ENCODE measurements at places on chromosomes 16 and 17.

DNA sequence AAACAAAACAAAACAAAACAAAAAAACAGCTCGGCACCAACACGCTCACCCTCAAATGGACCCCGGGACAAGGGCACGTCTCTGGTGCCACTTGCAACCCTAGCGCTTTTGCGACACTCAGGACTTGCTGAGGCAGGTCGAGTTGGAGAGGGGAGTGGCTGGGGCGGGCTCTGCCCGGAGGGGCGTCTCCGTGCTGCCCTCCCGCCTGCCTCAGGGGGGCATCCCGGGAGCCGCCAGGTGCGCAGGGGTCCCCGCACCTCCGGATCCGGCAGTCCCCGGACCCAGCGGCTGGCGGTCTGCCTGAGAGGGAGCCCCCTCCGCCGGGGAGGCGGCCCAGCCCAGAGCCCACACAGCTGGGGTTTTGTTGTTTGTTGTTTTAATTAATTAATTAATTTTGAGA lies at the start of gene SLC52A1:
SLC52A1 (minus strand) TSS at position 112 of the 400 bp plus-strand sequence. CDS start 820 bp downstream, outside the sequence.
- no peak for DNase-seq

GRCh38 chr17:50047488-50048126 lies 8.3 kb upstream of the ITGA3 start:
- no peak for DNase-seq

DNA sequence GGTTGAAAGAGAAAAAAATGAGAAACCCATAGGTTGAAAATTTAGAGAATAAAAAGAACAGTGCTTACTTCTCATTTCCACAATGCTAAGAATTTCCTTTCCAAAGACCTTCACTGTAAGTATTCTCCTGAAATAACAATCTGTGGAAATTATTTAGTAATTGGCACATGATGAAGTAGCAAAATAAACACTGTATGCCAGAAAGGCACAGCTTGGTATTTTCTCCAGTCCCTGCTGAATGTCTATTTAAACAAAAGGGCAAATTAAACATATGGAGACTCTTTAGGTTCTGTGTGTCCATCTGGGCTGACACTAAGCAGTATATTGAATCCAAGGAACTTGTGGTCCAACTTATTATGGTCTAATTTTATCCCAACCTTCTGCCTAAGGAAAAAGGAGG lies 46.1 kb downstream of the CHCT1 start:
- DNase-seq, result no peak

DNA sequence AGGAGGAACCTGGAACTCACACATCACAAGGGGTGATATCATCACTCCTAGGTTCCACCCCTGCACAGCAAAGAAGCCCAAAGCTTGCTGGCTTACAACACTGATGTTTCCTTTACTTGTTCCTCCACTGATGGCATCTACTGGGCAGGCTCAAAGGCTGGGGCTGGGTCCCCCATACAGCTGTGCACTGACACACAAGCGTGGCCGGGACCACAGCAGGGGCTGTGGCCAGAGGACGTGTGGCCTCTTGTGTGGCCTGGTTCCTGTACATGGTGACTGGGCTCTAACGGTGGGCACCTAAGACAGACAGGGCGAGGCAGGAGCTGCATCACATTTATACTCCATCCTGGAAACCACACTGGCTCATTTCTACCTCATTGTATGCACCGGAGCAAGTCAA lies 264.4 kb upstream of the FOXF1 start:
- DNase-seq, result no peak

DNA sequence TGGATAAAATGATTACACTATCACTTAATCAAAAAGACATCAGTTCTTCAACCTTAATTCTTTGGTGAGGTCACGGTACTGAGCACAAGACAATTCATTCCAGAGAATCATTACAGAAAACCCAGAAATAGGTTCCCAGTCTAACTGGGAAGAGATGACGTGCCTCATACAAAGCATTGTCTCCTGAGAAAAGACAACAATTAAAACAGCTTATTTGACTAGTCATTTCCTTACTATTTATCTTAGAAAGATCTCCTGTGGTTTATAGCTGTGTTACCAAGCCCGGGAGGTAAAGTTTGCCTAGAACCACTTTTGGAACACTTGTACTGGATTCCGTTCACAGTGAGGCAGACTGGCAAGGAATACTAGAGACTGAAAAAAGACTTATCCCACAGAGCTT lies 5.1 kb downstream of the PHF12 start:
- no peak for DNase-seq

GRCh38 chr17:79560527-79560926 lies 50.3 kb downstream of the RBFOX3 start:
- no peak for DNase-seq

- DNase-seq, result no peak
Measured at GRCh38 chr17:83090444-83091256, 11.2 kb downstream of the METRNL start.

GRCh38 chr16:53745086-53745485 lies 41.1 kb downstream of the FTO start:
- DNase-seq, result no peak

GRCh38 chr16:8634991-8635736 lies 13.7 kb downstream of the METTL22 start:
- no peak for DNase-seq

DNA sequence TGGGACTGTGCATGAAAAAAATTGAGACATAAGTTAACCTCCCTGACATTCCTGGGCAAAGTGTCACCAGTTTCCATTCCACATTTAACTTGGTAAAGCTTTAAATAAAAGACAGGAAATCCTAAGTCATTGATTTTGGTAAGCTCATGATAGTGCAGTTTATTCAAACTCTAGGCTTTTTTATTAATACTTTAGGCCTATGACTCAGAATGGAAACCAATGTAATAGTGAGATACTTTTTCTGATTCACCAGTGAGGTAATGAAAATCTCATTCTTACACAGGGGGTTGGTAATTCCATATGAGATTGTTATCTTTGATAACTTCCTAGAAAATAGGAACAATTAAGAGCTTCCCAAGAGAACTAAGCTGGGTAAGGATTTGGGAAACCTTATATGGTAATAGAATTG lies 91.1 kb downstream of the NLK start:
- DNase-seq, result no peak

DNA sequence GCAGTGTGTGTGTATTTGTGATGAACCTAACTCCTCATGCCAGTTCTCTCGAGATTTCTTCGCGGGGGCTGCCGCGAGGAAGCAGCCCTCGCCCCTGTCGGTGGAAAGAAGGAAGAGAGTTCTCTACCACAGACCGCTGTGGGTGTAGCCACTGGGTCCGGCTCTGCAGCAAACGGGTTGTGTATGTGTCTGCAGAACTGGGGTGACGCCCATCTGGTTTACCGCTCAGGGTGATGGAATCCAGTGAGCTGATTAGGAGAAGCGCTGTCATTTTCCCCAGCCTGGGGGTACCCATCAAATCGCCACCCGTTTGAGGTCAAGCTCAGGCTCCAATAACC lies 7.7 kb downstream of the CORO6 start:
- DNase-seq, result no peak

- DNase-seq, result no peak
Measured at GRCh38 chr16:81756615-81757356, 22.3 kb upstream of the PLCG2 start.

- DNase-seq, result no peak
Measured at GRCh38 chr17:71325886-71326285, 794.9 kb upstream of the SOX9 start.

DNA sequence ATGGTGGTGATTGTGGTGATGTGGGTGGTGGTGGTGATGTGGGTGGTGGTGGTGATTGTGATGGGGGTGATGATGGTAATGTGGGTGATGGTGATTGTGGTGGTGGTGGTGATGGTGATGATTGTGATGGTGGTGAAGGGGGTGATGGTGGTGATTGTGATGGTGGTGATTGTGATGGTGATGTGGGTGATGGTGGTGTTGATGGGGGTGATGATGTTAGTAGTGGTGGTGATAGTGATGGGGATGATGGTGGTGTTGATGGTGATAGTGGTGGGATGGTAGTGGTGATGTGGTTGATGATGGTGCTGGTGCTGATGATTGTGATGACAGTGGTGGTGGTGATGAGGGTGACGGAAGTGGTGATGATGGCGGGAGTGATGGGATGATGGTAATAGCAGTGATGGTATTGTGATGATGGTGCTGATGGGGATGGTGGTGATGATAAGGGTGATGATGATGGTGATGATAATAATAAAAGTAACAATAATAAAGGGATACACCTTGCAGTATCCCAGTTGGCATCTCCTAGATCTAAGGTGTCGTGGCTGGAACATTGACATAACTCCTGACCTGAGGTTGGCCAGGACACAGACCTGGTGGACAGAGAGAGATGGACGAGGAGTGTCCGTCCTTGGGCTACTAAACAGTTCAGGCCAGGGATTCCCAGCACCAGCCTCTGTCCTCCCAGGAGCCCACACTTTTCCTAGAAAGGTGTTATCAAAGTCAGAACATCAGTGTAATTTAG lies 344.5 kb downstream of the SEC14L1 start:
- no peak for DNase-seq

DNA sequence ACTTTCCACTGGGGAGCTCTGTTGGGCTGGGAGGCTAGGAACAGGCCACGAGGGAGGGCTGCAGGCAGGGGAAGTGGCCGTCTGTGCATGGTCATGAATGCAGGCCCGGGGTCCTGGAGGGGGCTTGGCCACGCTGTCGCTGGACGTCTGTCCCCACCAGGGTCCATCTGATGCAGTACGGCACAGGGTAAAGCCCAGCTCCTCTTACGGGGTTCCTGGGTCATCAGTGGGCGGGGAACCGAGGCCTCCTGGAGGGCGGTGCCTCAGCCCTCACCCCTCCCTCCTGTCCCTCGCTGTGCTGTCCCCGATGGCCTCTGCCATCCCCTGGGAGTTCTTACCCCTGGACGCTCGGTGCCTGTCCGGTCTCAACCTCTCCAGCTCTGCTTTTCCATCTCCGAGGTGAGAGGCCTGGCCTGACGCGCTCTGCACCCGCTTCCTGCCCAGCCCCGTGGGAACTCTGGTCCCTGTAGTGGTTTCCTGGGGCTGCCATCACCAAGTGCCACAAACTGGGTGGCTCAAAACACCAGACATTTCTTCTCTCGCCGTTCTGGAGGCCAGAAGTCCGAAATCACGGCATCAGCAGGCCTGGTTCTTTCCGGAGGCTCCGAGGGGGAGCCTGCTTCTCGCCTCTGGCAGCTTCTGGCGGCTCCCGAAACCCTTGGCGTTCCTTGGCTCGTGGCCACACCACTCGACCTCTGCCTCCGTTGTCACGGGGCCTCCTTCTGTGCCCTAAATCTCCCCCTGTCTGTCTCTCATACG lies 182.8 kb downstream of the SEC14L1 start:
- no peak for DNase-seq

DNA sequence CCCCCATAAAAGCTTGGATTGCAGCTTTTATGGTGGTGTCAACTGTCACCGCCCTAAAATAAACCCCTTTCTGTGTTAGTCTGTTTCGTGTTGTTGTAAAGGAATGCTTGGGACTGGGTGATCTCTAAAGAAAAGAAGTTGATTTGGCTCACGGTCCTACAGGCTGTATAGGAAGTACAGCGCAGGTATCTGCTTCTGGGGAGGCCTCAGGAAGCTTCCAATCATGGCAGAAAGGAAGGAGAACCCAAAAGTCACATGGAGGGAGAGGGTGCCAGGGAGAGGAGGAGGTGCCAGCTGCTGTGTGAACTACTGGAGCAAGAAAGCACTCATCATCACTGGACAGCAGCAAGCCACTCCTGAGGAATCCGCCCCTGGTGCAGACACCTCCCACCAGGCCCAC lies 5.9 kb upstream of the CACNA1H start:
- no peak for DNase-seq

DNA sequence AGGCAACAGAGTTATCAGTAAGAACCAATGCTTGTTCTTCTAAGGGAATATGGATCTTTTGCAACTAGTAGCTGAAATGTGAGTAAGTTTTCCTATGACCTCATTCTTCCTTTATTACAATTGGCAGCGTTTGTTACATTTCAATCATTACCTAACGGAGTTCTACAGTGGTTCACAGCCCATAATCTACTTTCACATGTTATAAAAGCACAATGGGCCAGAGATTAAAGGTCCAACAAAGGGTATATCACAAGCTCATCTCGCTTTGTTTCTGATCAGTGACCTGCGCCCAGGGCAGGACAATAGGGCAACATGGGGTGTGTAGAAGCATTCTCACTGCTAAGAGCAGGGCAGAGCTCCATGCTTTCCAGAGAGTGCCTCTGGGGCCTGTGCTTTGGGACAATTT lies 279.9 kb upstream of the DYNLRB2 start:
- DNase-seq, result no peak

DNA sequence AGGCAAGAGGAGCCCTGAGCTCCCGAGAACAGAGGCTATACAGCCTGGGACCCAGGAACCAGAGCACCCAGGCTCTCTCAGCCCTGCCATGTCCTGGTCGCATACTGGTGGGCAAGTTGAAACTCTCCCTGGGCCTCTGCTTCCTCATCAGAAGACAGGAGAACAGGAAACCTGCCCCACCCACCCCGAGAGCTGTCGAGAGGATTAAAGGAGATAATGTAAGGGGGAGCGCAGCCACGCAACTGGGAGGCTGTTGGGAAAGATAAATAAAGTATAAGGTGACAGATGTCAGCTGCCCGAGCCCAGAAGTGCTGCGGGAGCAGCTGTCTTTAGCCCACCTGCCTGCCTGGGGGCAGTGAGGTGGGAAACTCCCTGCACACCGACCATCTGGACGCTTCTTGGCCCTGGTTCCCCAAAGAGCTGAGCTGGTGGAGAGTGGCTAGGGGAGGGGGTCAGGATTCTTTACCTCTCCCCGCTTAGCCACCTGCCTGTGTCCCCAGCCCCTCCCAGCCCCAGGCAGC lies 6.8 kb downstream of the KIF19 start:
- no peak for DNase-seq
